ENCODE measurements at places on chromosomes 4 and X.

GRCh38 chr4:169854090-169854489, 96.3 kb upstream of the HPF1 start:
- no peak for DNase-seq

- peak; percentile 38 for DNase-seq
These were observed 4.5 kb downstream of the G6PD start for GRCh38 chrX:154541896-154542722.

- DNase-seq, result no peak
These were observed 34.3 kb upstream of the XPNPEP2 start for GRCh38 chrX:129704491-129704890.

DNA sequence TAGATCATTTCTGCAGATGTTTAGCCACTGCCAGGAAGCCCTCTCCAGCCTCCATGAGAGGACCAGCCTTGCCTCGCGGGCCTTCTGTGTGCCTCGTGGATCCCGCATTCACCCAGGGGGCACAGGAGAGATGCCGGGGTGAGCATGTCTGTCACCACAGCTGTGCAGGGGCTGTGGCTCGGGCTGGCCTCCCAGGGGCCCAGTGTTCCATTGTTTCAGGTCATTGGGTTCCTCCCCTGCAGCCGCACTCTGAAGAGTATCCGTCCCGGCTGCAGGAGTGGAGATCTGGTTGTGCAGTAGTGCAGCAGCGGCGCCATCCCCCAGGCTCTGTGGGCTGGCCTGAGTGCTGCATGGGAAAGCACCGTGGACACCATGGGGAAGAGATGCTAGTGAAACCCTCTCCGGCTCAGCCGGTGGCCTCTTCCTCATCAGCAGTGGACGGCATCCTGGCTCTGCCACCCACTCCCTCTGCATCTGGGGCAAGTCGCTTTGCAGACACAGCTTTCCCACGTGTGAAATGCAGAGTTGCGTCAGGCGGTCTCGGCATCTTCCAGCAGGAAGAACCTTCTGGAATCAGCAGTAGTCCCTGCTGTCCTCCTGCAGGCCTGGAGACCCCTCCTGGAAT, 29.1 kb downstream of the TBC1D14 start:
- no peak for DNase-seq

- DNase-seq, result no peak
These were observed 195.2 kb upstream of the STK26 start for GRCh38 chrX:131827935-131828334.

GRCh38 chr4:164204434-164204833, 549.5 kb upstream of the SMIM31 start:
- DNase-seq, result no peak

DNA sequence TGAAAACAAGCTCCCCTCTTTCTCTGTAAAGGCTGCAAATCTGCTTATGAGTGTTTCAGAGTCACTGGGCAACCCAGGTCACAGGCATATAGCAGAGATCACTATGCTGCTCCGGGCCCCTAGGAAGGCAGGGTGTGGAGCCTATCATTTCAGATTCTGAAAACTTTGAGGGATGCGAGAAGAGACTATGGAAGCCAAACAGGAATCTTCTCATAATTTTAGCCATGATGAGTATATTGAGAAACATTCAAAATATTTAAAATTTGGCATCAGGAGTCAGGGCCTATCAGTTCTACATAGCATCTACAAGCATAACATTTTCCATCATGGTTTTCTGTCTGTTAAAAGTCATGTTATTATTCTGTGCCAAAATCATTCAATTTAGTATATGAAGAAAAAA, 61.7 kb upstream of the ATXN3L start:
- DNase-seq, result no peak

DNA sequence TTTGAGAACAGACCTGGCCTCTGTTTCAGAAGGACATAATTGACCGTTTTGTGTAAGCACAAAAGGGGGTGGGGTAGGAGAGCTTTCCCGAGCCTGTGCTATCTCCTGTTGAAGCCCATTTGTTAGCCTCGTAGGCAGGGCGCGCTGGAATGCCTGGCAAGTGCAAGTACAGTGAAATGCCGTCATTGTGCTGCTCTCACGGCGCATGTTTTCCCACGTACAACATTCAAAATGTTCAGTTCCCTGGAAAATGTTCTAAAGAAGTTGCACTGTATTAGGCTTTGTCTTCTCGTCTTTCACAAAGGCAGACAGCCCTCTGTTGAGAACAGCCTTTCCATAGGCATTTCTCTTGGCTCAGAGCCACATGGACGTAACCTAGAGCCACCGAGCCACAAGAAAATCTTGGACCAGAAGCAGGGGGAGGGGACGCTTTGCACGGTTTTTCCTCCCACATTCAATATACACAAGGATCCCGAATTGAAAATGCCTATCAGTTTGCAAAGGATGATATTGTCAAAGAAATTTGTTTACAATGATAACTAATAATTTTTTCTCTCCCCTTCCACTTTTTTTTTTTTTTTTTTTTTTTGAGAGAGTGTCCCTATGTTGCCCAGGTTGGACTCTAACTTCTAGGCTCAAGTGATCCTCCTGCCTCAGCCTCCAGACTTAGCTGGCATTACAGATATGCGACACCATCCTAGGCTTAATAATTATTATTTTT, 54.6 kb upstream of the RAPGEF2 start:
- DNase-seq, result no peak

GRCh38 chrX:12013211-12013618, 125.1 kb upstream of the FRMPD4 start:
- no peak for DNase-seq

GRCh38 chrX:130260316-130260715, 8.4 kb downstream of the ZNF280C start:
- DNase-seq, result no peak

- DNase-seq, result no peak
These were observed 41.1 kb upstream of the FAM9C start for GRCh38 chrX:13085526-13085925.

DNA sequence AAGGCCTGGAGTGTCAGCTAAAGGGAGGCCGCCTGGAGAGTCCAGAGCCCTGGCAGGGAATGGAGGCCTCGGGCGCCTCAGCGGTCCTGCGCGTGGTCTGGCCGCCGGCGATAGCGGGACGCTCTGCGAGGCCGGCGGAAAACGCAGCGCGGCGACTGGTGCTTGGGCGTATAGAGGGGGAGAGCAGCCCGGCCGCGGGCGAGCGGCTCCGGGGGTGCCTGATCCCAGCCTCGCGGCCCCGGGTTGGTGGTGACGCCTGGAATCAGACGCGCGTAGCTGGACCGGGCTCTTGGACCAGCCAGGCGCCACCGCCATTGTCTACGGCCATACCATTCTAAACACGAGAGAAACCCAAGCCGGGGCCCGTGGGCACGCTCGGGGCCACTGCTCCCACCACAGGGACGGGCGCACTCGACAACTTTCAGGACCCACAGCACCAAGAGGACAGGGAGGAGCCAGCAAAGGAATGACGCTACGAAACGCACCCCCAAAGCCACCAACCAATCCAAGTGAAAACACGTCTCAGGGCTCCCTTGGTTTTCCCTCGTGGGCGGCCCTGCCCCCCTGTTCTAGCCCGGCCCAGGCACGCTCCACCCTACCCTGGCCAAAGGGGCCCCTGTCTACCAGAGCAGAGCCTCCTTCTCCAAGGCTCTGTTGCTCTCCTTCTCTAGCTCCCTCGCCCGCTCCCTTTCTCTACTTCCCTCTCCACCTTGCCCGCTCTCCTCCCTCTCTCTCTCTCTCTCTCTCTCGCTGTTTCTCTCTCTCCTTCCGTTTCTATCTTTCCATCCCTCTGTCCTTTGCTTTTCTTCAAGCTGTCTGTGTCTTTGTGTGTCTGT, 7.8 kb downstream of the FRG2 start:
- DNase-seq, result no peak

- DNase-seq, result no peak
These were observed 37.7 kb downstream of the MAOA start for GRCh38 chrX:43693602-43694406.

- no peak for DNase-seq
These were observed 157.8 kb upstream of the TLL1 start for GRCh38 chr4:165715211-165715610.

DNA sequence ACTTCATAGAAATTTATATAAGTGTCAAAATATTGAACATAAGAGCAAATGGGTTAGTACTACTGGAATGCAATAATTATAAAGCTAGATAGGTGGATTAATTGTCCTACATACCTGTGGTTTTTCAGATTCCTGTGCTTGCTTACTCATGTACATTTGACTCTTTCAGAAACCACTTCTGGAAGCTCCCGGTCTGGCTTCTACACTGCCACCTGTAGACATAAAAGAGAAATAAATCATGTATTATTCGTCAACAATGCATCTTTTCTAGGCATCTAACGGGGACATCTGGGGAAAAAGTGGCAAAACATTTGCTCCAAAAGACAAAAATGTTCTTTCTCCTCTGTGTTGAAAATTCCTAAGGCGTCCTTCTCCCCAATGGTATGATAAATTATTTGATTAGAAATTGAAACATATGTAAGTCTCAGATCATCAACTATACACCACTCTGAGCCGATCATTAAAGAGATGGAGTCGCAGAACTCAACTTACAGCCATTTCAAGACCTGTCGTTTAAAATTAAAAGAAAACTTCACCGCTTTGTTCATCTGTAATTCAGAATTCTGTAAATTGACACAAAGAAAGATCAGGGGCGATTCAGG, 648.7 kb upstream of the DIPK2B start:
- DNase-seq, result no peak

DNA sequence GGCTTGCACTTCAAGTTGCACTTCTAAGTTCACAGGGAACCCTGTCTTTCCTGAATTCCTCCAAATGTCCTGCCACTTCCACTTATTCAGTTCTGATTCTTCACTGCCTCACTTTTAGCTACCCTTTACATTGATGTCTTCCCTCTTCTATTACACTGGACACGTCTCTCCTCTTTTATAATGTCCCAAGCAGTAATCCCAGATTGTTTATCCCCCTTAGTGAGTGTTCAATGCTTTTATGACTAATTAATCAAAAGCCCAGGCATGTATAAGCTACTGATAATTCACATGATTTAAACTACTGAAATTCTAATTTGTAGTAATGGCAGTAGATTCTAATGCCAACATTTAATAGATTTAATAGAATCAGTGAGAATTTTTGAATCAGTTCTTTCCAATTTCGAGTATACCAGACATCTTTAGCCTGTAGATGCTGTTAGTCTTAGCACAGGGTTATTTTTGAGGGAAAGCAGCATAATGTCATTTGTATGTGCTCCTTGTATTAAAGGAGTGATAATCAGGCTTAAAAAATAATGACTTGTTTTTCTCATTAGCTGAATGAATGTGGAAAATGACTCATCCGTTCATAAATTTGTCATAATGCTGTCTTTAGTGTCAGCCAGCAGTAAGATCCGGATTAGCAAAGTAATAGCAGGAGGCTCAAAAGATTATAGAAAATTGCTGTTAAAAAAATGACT, 703.1 kb downstream of the CENPC start:
- no peak for DNase-seq

DNA sequence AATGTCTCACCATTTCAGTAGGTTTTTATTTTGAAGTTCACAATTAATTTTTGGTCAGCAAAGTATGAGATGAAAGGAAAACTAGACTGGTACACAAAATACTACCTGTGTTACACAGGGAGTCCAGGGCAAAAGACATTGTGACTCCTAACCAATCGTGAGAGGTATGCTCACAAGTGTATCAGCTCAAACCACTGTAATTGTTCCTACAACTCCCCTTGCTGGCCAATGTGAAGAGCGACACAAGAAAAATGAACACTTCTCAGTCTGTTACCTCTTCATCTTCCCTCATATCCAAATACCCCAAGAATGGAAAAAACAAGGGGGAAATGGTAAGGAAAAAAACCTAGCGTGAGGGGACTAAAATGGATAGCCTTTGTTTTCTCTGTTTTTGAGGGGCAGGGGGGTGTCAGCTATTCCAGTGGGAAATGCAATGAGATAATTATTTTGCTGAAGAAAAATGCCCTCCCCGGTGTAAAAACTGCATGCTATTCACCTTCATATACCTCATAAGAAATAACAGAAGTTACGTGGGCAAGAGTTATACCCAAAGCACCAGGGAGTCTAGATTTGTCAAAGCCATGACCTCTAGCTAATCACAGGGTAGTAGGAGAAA, 30.6 kb upstream of the NSUN7 start:
- DNase-seq, result no peak

DNA sequence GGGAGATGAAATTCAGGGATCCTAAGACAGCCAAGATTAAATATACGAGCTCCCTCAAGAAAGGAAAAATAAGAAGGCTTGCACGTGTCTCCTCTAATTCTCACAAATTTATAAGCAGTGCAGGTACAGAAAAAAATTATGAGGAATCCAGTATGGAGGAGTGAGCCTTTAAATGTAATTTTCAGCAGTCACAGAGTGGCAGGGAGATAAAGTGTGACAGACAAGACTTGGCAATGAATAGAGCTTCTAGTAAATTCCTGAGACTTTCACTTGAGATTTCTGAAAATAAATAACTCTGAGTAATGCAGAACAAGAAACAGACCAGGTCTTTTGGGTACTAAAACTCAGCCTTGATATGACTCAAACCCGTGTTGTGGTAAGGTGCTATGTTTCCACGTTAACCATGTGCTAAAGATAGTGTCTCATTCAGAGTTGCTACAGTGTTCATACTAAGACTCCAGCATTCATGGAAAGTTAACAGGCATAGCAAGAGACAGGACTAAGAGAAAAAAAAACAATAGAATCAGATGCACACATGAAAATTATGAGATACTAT, 119.8 kb downstream of the SPOCK3 start:
- no peak for DNase-seq

DNA sequence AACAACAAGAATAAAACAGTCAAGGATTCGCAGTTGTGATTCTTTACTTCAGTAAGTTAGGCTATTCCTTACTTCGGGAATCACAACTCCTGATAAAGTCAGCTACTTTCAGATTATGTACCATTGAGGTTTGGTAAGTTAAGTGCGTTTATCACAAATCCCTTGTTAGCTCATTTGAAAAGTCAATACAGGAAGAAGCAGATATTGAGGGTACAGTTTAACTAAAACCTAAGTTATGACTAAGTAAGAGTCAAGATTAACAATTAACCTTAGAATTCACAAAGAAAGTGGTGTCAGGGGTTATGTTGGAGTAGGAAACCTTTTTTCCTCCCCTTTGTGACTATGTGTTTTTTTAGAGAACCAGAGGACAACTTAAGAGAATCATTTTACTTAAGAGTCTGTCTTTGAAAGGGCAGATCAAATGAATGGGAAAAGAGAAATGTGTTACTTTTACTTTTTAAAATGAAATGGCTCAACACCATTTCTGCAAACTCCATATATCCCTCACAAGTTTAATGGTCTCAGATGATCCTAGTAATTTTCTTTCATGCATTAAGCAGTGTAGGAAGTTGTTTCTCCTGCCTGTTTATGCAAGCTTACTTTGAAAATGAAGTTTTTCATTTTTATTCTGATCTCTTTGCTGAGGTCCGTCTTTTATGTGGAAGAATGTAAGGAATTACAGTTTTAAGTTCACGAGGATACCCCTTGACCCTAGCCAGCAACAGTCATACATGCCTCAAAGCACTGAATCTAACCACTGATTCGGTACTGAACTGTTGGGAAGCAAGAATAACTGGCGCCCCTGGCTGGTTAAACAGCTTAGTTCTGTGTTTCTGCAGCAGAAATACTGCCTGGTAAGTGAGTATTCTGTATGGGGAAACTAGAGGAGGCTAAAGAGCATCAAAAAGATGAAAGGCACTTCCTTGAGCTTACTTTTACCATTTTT, 211.7 kb downstream of the SLC4A4 start:
- no peak for DNase-seq

GRCh38 chrX:153592966-153593688, 5.8 kb downstream of the CCNQ start:
- no peak for DNase-seq

GRCh38 chr4:141388481-141388880, 167.8 kb downstream of the ZNF330 start:
- DNase-seq, result no peak

Data from stimulated activated CD4-positive, alpha-beta T cell treated with anti-CD3 and anti-CD28 coated beads, TNF-alpha, amount 100 ng/mL, for 4 hours (primary cell).